ENCODE measurements at places on chromosomes 16 and 17. TPM values are rescaled to one million over a fixed set of nuclear protein-coding genes. Genes with fewer than 3 reads are reported as not detected.

Gene SLC52A1
- total RNA-seq: 1.4 TPM

Gene UNC45B
- 0.20 TPM for total RNA-seq

Gene LPO
- total RNA-seq: not detected

Gene KRTAP4-1
- not detected for total RNA-seq

Gene FA2H
- not detected for total RNA-seq

Gene AOC3
- total RNA-seq: 0.74 TPM

Gene TNK1
- total RNA-seq: 5.2 TPM

Gene GSG1L
- total RNA-seq: not detected

Gene HSD17B2
- total RNA-seq: not detected

DNA sequence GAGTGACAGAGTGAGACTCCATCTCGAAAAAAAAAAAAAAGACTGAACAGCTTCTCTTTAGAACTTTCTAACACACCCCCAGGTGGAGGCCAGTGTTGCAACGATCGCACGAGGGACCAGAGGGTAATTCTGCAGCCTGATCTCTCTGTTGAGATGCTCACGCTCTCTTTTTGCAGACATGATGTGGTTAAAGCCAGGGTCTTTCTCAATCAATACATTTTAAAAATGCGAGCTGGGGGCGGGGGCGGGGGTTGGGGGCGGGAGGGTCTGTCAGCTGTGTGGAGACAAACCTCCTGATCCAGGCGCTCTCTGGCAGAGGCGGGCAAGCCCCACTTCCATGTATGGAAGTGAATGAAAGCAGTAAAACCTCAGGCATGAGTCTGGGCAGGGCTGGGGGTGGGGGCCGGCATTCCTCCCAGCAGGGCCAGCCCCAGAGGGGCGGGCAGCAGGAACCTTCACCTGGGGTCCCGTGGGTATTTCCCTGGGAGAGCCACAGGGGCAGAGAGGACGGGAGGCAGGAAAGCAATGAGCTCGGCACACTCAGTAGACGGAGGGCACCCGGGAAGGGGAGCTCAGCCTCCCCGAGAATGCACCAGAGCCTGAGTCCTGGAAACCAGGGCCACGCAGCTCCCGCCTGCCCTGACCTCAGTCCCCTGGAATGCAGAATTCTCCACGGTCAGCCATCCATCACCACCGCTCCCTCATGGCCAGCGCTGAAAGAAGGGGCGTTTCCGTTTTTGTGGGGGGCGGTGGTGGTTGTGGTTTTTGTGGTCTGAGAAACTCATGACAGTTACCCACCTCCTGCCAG is 28.0 kb downstream of the NXN start:
- no peaks in the 10 kb centered on the region for H3K4me1 ChIP-seq
- H3K4me3 ChIP-seq: no peak overlapping the region
- no peaks in the 10 kb centered on the region for H3K36me3 ChIP-seq
- DNase-seq: no peak
- peaks cover 14% of the 10 kb centered on the region for H3K27me3 ChIP-seq

- no peak overlapping the region for H3K27ac ChIP-seq
- peaks cover 17% of the 10 kb centered on the region for H3K36me3 ChIP-seq
- peaks cover 9% of the 10 kb centered on the region for H3K4me1 ChIP-seq
- H3K4me3 ChIP-seq: no peak overlapping the region
- H3K27me3 ChIP-seq: no peaks in the 10 kb centered on the region
These were observed 108.0 kb downstream of the VPS53 start for GRCh38 chr17:606508-607250.

DNA sequence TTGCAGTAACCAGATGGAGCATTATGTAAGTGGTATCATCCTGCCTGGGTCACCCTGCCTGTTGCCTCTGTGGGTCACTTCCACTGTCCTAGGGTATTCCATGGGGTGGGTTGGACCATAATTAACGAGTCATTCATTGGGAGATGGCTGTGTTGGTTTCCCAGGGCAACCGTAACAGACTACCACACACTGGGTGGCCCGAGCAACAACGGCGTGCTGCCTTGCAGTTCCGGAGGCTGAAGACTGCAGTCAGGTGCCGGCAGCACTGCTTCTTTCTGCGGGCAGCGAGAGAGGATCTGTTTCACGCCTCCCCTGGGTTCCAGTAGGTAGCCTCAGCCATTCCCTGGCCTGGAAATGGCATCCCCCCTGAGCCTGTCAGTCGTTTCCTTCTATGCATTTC is 28.9 kb upstream of the CMIP start:
- H3K4me3 ChIP-seq: no peak overlapping the region
- H3K36me3 ChIP-seq: no peaks in the 10 kb centered on the region
- H3K27ac ChIP-seq: no peak overlapping the region
- H3K27me3 ChIP-seq: peaks cover 9% of the 10 kb centered on the region
- H3K4me1 ChIP-seq: peaks cover 2% of the 10 kb centered on the region

DNA sequence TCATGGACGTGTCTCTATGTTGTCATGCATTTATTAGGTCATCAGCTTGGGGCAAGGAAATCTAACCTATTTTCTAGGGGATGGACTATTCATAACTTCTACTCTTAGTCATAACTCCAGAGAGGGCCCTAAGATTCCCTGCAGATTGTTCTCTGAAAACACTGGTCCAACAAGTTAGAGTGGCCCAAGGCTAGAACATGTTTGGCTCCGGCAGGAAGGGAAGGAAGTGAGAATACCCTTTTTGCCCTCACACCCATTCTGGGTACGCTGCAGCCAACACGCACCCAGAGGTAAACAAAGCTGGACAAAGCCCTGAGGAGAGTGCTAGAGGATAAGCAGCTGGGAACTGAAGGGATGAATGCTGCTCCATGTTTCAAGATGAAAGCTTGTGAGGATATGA is 9.9 kb downstream of the C16orf86 start:
- no peak overlapping the region for H3K4me3 ChIP-seq
- H3K27ac ChIP-seq: no peak overlapping the region
- no peaks in the 10 kb centered on the region for H3K27me3 ChIP-seq
- DNase-seq: no peak

DNA sequence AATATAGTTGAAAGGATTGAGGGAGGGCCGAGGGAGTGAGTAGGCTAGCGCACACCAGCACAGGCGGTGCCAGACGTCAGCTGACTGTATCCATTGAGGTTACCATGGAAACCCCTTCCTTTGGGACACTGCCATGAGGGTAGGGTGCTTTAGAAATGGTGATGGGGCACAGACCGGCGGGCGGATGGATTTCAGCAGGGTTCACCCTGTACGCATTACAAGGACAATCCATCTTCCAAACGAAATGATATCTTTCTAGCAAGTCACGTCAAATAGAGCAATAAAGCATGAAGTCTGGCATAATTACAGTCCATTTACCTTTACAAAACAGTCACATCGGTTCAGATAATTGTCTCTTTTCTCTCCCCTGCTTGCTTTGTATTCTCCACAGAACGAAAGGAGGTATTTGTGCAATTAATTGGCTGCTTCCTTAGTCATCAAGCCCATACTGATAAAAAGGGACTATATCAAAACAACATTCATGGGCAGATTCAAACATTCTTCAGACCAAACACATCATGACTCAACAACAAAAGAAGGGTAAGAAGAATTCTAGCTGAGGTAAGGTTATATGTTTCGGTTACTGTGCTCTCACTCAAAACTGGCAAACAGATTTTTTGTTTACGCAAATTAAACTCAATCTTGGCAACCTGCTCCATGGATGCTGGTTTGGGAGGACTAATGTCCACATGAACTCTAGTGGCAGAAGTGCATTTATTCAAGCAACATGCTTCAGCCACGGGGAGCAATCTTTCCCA is 140.6 kb downstream of the CDK5R1 start:
- no peaks in the 10 kb centered on the region for H3K4me1 ChIP-seq
- H3K27me3 ChIP-seq: no peaks in the 10 kb centered on the region
- DNase-seq: no peak
- H3K27ac ChIP-seq: no peak overlapping the region
- H3K4me3 ChIP-seq: no peak overlapping the region
- no peaks in the 10 kb centered on the region for H3K36me3 ChIP-seq
